ENCODE measurements at places on chromosomes 12 and 14.

DNA sequence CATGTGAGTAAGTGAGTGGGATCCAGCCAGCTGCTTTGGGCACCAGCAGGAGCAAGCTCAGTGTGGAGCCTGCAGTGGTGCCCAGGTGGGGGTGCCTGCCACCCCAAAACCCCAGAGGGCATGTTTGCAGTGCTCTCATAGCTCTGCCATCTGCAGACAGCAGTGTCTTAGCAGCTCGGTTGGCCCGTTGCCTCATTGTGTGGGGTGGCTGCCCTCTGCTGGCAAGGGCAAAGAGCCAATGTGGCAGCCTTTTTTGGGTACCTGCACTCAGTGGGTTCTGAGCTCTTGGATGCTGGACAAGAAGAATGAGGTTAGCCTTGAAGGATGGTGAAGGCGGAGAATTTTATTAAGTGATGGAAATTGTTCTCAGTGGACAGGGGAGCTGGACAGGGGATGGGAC, 52.3 kb downstream of the NEUROD4 start:
- peak; percentile 44 for DNase-seq

DNA sequence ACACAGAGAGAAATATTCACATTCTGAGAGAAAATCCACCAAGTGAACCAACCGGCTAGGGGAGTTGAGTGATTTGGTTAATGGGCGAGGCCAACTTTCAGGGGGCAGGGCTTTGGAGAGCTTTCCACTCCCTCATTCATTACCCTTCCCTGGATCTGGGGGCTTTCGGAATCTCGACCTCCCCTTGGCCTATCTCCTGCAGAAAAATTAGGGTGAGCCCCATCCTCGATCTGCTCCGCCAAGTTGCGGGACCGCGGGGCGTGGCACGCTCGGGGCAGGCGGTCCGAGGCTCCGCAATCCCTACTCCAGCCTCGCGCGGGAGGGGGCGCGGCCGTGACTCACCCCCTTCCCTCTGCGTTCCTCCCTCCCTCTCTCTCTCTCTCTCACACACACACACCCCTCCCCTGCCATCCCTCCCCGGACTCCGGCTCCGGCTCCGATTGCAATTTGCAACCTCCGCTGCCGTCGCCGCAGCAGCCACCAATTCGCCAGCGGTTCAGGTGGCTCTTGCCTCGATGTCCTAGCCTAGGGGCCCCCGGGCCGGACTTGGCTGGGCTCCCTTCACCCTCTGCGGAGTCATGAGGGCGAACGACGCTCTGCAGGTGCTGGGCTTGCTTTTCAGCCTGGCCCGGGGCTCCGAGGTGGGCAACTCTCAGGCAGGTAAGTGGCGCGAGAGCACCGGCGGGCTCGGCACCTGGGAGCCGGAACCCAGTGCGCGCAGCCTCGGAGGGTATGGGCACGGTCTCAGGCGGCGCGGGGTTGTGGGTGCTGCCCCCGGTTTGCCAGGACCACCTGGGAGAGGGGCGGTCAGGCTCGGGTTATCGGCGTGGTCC, at the start of gene ERBB3:
ERBB3 (plus strand) TSS at position 443 of the 833 bp plus-strand sequence; CDS start at position 579, 136 bp downstream.
- DNase-seq = peak; percentile 72

GRCh38 chr12:68971404-68971803, 38.4 kb upstream of the CPM start:
- no peak for DNase-seq

GRCh38 chr12:121668750-121669520, 519 bp downstream of the MORN3 start:
- DNase-seq = peak; percentile 70

DNA sequence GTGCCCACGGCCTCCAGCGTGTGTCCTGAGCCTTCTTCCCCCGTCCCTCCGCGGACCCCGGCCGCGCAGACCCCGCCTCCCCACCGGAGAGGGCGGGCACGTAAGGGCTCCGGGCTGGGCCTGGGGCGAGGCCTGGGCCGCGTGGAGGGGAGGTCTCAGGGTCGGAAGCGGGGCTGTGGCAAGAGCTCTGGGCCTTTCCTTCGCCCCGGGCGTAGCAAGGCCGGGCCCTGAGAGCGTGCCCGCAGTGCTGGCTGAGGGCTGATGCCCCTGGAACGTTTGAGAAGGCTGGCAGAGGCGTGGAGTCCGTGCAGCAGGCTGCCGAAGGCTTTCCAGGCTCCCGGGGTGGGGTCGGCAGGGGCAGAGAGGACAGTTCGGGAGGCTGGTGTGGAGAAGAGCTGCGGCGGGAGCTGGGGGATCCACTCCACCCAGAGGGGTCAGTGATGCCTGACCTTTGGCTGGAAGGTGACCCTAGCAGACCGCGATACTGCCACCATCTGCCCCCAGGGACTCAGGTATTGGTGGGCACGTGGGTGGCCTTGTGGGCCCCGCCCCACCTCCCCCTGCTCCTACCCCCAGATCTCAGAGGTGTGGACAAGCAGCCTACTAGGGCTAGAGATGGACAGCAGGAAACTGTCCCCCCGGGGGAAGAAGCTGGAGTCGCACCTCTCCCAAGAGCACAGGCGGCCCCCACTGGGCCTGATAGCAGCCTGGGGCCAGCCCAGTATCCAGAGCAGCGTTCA, 558 bp downstream of the TEX22 start:
- DNase-seq = no peak

GRCh38 chr12:12874029-12874428, 17.3 kb upstream of the GPRC5A start:
- DNase-seq = no peak

DNA sequence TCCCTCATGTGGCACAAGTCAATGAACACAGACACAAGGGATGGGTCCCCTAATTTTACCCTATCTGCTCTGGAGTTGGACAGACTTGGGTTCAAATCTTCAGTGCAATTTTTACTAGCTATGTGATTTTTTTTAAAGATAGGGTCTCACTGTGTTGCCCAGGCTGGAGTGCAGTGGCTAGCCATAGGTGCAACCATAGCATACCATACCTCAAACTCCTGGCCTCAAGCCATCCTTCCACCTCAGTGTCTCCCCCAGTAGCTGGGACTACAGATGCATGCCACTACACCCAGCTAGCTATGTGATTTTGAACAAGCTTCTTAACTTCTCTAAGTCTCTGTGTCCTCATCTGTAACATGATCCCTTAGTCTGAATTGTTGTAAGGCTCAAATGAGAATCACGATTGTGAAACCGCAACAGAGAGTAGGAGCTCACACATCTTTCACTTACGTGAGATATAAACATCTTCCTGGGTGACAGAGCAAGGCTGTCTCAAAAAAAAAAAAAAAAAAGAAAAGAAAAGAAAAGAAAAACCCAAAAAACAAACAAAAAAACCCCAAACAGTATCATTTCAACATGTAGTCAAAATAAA, 4.7 kb downstream of the CALCOCO1 start:
- DNase-seq = no peak

- DNase-seq = no peak
Measured at GRCh38 chr12:84484798-84485197, 427.8 kb downstream of the SLC6A15 start.

- no peak for DNase-seq
Measured at GRCh38 chr12:130132831-130133511, 29.3 kb upstream of the FZD10 start.

DNA sequence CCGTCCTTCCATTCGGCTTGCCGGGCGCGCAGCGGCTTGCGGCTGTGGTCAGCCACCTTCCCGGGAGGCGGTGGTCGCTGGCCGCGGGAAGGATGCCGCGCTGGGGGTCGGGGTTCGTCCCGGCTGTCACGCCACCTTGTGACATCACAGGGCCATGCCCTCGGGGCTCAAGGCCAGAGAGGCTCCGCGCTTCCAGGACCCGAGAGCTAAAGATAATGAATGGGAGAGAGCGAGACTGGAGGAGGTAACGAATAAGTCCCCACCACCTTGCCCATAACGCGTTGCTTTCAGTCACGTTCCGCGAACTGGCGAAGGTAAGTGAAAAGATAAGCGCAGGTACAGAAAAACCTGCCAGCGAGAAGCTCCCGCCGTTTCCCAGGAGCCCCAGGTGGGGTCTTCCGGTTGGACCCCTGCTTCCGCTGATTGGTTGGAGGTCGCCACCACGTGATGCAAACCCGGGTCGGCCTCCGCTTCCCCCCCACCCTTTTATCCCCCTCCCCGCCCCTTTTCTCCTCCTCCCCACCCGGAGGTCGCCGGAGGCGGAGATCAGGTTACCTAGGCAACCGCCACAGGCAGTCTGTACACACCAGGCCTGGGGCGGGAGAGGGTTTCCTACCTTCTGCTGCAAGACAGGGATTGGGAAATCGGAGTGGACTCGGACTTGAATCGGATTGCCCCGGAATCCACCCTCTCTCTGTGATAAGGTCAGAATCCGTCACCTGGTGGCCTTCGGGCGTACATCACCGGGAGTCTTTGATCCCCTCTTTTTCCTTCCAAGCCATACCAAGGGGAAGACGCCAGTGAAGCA, at the start of gene LRRC9:
LRRC9 (plus strand) TSS at position 575 of the 808 bp plus-strand sequence.
- DNase-seq = peak; percentile 67

DNA sequence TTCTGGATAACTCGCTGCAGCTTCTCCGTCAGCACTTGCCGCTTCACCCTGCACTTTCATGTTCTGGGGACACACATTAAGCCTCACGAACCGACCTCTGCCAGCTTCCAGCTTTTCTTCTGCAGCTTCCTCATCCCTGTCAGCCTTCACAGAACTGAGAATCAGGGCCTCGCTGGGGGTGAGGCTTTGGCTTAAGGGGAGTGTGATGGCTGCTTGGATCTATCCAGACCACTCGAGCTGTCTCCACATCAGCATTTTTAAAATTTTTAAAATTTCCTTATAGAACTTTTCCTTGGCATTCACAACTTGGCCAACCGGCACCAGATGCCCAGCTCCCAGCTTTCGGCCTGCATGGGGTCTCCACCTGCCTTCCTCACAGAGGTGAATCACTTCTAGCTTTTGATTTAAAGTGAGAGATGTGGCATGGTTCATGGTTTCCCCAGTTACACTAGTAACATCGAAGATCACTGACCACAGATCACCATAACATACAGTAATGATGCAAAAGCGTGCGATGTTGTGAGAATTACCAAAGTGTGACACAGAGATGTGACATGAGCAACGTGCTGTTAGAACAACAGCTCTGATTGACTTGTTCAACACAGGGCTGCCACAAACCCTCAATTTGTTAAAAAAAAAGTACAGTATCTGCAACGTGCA, 139.1 kb upstream of the C14orf180 start:
- no peak for DNase-seq

DNA sequence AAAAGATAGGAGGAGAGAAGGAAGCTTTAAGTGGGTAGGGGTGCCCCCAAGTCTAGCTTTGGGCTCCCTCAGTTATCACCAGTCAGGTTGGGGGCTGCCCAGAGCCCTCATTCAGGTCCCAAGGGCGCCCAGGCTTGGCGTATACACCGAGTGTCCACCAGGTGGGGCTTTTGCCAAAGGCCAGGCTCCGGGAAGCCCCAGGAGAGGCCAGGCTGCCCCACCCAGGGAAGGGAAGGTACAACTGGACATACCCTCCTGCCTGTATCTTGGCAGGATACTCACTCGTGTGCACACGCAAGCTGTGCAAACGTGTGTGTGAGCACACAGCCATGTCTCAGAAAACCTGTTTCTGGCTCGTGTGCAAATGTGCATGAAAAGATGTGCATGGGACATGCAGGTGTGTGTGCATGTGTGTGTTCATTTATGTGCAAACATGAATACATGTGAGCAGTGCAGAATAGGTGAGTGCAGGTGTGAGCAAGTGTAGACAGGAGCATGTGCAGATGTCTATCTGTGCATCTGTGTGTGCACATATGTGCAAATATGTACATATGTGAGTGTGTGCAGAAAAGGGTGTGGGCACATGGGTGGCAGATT, 103.9 kb upstream of the MYL2 start:
- DNase-seq = peak; percentile 27

DNA sequence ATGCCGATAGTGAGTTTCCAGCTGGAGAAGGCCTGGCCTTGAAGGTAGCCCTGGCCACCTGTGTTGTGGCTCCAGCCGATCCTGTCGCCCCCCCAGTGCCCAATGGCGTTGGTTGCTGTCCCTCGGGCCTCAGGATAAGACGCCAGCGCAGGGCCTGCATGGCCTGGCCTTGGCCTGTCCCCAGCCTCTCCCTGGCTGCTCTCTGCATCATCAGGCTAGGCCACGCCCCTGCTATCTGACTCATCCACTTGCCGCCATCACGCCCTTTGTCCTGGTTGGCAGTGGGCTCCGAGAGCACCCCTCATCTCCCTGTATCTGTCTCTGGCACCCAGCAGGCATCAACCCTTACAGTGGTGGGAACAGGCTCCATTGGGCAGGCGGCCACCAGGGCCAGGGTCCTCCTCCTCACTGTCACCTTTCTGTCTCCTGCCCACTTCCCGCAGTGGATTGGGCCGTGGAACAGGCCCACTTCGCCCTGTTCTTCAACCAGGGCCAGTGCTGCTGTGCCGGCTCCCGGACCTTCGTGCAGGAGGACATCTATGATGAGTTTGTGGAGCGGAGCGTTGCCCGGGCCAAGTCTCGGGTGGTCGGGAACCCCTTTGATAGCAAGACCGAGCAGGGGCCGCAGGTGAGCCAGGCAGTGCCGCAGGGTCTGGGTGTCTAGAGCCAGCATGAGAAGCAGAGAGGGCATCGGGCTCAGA, 25.6 kb downstream of the ALDH2 start:
- DNase-seq = no peak

DNA sequence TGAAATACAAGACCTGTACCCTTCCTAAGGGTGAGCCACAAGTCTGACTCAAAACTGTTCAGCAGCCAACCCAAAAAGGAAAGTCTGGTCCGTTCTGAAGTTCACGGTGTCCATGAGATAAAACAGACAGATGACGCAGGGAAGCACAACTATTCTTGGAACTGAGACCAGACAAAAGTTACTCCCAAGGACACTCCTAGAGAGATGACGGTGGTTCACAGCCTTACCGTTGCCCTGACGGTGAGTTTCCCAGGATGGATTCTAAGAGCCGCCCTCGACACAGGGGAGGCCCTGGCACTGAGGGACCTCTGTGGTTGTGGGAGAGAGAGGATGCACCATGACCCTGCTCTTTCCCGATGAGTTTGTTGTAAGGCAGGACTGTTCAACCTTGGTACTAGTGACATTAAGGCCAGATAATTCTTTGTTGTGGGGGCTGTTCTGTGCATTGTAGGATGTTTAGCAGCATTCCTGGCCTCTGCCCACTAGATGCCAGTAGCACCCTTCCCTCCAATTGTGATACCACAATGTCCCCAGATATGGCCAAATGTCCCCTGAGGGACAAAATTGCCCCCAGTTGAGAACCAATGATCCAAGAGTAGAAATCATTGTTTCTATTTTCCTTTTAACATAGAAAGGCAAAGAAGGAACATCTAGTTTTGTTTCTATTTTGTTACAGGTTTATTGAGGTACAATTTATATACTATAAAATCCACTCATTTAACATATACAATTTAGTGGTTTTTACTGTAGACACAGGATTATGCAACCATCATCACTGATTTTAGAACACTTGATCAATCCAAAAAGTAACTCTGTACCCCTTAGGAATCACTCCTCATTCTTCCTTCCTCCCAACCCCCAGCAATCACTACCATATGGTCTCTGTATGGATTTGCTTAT, 23.0 kb downstream of the OR10P1 start:
- no peak for DNase-seq
